Activated CD4-positive, alpha-beta T cell treated with anti-CD3 and anti-CD28 coated beads, Interleukin-2, amount 10 ng/mL, durations not matched to agents 7 days and 5 days (primary cell): ENCODE measurements at places on chromosomes 12 and 14.

DNA sequence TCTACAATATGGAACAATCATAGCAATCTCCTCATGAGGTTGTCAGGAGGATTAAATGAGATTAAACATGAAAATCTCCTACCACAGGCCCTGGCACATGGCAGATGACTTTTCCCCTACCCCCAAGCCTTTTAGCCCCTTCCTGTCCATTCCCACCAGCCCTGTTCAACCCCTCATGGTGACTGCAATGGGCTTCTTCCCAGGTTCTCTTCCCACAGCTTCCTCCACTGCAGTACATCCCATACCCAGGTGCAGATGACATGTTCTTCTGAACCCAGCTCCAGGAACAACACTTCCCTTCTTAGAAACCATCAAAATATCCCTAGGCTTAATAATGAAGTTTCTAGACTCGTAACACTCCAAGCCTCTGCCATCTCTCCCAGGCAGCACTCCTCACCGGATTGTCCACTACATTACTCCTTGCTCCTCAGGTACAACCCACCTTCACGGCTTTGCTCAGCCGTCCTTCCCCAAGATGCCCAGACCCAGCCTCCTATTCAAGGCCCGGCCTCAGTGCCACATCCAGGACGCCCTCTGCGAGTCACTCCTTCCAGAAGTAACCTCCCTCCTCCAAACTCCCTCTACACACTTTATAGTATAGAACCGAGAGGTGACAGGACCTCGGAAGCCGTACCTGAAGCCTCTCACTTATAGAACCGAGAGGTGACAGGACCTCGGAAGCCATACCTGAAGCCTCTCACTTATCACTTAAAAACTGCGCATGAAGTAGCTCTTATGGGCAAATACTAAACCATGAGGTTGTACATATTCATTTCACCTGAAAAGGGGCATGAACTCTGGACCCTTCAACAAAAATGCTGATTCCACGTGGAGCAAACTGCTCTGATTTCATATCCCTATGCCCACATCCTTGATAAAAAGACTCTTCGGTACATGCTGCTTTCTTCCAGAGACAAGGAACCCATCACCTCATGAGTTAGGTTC, 1.5 kb downstream of the CRACR2A start:
- no peak for DNase-seq

- no peak for DNase-seq
These were observed 14.2 kb downstream of the GLT1D1 start for GRCh38 chr12:128867466-128867865.

GRCh38 chr12:12788675-12789368, 3.4 kb downstream of the APOLD1 start:
- peak; percentile 76 for DNase-seq

GRCh38 chr14:76917158-76917596, 91.0 kb downstream of the LRRC74A start:
- no peak for DNase-seq

- DNase-seq: no peak
These were observed 38.7 kb downstream of the GLT8D2 start for GRCh38 chr12:104011253-104011652.

DNA sequence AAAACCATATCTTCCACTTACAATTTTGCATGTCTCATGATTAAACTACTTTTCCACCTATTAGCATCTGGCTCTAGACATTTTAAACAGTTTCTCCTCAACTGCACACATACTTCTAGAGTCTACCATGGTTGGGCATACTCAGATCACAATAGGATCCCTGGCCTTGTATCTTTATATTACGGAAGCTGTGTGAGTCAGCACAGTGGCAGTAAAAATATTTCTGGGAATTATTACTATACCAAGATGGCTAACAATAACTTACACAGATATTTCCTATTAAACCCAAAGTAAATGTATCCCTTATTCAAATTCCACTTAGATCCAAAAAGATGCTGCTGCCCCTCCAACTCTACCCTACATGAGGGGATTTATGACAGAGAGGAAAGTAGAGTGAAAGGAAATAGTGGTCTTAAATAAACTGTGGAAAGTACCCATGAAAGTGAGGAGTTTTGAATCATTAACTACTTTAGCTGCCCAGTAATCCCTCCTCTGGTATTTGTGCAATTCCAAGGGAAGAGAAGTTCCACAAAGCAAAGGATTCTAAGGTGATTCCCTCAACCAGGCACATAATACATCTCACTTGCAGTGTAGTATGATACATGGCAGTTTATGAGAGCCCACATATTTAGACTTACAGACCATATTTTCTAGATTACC, 14.0 kb upstream of the CPSF6 start:
- no peak for DNase-seq

DNA sequence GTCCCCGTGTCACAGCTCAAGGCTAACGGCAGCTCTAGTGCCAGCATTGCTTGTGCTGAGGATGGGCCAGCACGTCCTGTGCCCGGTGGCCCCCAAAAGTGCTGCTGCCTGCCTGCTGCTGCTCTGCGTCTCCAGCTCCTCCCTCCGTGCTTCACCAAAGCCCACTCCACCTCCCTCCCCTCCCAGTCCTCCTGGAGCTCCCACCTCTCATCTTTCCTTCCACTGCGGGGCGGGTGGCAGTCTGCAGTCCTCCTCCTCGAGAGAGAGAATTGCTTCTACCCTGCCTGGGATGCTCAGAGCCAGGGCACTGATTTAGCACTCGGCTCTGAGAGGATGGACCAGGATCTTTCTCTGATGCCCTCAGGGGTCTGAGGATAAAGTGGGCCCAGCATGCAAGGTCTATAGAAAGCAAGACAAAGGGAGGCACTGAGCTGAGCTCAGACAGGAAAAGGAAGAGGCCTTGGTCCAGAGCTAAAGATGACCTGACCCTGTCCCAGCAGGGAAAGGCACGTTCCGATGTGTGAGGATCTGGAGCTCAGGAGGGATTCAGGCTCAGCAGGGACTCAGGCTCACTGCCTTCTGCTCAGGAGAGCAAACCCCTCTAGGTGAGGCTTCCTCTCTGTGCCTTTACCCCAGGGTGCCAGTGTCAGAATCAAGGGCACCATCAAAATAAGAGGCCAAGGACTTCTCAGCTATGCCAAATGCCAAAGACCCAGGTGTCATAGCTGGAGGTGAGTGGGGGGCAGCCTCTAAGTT, 113.1 kb upstream of the FKBP4 start:
- DNase-seq: no peak

DNA sequence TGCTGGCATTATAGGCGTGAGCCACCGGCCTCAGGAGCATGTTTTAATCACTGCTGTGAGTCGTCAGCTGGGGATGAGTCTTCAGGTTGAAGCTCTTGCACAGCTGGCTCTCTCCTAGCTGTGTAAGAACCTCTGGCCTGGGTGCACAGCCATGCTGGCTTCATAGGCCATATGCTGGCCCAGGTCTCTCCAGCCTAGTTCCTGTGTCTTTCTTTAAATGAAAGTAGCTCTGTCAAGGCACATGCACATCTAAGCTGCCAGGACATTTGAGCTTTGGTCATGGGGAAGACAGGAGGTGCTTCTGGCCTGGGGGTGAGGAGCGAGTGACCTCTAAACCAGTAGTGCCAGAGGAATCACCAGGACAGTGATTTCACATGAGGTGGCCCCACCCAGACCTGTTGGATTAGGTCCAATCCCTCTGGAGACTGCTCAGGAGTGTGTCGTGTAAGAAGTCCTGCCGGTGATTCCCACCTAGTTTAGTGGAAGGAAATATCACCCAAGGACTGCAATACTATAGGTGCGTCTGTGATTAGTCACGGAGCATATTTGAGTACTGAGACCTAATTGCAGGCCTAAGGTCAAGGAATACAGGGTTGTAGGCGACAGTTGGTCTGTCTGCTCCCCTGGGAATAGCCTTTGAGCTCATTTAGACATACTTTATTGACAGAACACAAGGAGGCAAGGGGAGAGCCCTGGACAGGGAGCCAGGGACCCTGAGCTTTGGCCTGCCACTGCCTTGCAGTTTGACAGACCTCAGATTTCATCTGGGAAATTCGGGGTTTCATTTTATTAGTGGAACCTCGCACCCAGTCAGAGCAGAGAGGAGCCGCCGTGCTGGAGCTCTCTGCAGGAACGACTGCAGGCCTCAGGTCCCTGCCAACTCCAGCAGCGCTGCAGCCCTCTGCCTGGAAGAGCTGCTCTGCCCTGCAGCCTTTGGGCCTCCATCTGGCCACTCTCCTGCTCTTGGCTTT, 67.0 kb downstream of the ANKRD9 start:
- no peak for DNase-seq

DNA sequence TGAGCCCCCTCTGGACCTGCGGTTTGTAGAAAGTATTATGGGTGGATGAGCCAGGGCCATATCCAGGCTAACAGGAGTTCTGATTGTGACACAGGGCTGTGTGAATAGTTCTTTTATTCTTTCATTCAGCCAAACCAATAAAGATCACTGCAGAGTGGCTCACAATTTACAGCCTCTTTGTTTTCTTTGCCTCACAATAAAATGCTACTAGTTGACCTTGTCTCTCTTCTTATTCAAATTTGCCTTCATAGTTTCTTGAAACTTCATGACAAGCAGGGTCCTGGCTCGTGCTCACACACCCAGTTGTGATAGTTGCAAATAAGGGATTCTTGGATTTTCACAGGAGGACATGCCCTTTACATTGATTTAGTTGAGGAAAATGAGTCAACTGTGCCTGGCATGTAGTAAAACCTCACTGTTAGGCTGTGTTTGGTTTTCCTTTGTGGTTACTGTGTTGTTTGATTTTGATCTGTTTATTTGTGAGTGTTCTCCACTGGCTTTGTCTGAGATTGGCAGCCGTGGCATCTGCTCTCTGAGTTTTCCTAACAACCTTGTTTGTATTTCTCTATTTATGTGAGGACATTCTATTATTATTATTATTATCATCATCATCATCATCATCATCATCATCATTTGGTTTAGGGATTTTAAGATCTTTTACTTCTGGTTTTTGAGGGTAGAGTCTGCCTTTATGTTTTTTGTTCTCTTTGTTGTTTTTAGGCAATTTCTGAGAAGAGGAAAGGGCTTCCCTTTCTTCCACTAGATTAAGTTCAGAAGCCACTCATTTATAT, 2.7 kb upstream of the KRT6B start:
- DNase-seq: no peak

GRCh38 chr14:49306152-49306751, 279.9 kb downstream of the RPS29 start:
- DNase-seq: no peak

DNA sequence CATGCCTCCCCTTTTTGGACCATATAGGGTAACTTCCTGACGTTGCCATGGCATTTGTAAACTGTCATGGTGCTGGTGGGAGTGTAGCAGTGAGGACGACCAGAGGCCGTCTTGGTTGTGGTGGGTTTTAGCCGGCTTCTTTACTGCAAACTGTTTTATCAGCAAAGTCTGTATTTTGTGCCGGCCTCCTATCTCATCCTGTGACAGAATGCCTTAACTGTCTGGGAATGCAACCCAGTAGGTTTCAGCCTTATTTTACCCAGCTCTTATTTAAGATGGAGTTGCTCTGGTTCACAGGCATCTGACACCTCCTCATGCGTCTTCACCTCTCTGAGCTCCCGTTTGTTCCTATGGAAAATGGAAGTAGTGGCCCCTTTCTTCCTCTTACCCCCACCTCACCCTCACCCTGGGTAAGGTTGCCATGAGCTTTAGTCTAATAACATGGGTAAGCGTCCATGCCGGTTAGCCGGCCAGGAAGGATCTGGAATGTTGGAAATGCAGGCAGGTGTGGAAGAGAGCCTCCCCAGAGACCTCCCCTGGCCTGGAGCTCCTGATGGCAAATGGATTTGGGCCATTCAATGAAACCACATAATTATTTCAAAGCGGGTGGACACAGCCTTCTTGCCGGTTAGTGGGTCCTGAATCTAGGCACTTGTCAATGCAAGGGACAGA, 18.6 kb downstream of the HHIPL1 start:
- no peak for DNase-seq

- DNase-seq: no peak
These were observed 5.4 kb downstream of the KCNH5 start for GRCh38 chr14:63039866-63040265.

- no peak for DNase-seq
These were observed 78.0 kb downstream of the DERA start for GRCh38 chr12:15988983-15989755.

DNA sequence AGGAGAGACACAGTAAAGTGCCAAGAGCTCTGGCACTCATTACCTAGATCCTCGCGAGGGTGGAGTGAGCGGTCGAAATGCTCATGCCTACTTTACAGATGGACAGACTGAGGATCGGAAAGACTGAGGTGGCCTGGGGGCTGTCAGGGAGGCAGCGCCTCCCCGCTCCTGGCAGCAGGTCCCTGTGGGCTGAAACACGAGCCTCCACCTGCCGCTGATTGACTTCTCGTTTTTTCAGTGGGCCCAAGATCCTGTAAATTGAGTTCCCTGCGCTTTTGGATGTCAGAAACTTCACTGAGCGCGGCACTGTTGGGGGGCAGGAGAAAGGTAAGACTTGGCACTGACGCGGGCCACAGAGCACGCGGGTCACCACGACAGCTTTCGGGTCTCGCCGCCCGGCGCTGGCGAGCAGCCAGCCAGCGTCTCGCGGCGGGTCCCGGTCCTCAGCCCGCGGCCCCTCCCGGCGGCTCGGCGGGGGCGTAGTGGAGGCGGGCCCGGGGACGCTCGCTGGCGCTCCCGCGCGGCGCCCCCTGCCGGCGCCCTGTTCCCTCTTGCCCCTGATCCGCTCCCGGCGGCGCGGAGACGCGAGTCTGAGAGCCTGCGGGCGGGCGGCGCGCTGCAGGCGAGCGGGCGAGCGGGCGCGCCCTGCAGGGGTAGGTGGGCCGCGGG, 552 bp upstream of the SCN8A start:
- DNase-seq: peak; percentile 70

GRCh38 chr14:77906446-77906845, 106.5 kb downstream of the ADCK1 start:
- no peak for DNase-seq

GRCh38 chr14:53537422-53538315, 384.5 kb upstream of the DDHD1 start:
- DNase-seq: no peak

- no peak for DNase-seq
These were observed 370.4 kb downstream of the ALG10 start for GRCh38 chr12:34392741-34393085.

DNA sequence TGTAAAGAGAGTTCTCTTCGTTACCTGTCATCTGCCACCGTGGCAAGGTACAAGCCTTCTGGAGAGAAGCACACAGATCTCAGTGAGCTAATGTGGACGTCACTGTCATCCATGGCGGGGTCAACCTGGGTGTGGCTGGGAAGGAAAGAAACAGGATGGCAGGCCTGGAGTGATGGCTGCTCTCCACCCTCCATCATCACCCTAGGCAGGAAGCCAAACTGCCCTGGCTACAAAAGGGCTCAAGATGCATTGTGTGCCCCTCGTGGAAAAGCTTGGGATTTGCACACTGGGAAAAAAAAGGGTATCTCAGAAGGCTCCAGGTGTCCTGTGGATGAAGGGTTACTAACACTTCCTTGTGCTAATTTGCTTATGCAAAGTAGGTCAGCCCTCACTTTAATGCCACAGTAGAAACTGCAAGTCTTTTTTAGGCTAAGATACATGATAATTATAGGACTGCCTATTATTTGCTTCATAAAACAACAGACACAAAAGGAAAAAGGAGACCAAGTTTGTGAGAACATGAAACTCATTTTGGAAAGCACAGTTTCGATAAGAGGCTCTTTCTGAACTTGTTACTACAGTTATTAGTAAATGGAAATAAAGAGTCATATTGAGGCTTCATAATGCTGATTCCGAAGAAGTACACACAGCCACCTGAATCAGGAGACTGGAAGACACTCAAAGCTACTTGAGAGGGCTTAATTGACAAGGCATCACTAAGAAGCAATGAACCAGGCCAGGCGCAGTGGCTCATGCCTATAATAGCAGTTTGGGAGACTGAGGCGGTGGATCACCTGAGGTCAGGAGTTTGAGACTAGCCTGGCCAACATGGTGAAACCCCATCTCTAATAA, 18.9 kb downstream of the RFC5 start:
- DNase-seq: no peak

- no peak for DNase-seq
These were observed 107.1 kb downstream of the MYRFL start for GRCh38 chr12:69932154-69932553.
